ENCODE measurements at places on chromosomes 2 and 18.
A peak's percentile ranks its signal among the peaks of the same experiment; 100 is the strongest.

GRCh38 chr2:232838406-232838874 is 31.6 kb upstream of the SNORC start:
- no peak for DNase-seq

DNA sequence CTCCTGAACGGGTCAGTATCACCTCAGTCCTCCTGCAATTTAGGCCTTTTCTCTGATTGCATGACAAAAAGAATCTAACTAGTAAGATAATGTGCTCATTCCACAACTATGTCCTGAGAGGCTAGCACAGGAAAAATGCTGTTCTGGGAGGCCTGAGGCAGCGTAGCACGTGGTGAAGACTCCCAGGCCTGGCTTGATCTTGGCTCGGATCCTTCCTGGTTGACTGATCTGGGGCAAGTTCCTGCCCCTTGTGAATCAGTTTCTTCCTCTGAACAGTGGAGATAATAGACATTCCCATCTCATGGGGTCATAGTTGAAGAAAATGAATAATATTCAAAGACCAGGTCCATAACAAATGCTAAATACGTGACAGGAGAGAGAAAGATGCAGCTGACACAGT is 12.3 kb downstream of the FBLN7 start:
- DNase-seq: no peak

GRCh38 chr18:48721312-48721711 is 182.5 kb downstream of the CTIF start:
- DNase-seq: no peak

DNA sequence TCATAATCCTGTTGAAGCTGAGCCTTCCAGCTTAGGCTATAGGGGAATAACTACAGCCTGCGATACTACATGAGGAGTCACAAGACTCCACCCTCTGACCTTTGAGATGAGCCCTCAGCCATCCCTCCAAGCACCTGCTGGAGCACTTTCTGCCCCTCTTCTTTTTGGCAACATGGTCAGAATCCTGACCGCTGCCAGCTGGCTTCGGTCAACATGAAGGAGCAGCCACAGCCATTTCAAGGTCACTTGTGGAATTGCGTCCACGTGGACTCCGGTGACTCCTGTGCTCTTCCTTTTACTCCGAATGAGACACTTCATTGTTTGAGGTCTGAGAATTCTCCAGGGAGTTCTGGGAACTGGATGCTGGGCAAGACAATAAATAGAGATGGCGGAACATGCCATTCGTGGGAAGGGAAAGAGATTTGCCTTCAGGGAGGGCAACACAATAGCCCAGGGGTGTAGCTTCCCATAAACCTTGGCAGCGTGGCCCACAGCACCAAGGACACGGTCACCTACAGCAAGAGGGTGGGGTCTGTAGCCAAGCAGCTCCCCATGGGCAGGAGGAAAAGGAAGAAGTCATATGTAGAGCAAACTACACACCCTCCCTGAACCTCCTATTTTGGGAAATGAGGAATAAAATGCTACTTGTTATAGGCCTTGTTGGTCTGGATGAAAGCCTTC is 73.3 kb upstream of the PPP1CB start:
- DNase-seq: no peak

DNA sequence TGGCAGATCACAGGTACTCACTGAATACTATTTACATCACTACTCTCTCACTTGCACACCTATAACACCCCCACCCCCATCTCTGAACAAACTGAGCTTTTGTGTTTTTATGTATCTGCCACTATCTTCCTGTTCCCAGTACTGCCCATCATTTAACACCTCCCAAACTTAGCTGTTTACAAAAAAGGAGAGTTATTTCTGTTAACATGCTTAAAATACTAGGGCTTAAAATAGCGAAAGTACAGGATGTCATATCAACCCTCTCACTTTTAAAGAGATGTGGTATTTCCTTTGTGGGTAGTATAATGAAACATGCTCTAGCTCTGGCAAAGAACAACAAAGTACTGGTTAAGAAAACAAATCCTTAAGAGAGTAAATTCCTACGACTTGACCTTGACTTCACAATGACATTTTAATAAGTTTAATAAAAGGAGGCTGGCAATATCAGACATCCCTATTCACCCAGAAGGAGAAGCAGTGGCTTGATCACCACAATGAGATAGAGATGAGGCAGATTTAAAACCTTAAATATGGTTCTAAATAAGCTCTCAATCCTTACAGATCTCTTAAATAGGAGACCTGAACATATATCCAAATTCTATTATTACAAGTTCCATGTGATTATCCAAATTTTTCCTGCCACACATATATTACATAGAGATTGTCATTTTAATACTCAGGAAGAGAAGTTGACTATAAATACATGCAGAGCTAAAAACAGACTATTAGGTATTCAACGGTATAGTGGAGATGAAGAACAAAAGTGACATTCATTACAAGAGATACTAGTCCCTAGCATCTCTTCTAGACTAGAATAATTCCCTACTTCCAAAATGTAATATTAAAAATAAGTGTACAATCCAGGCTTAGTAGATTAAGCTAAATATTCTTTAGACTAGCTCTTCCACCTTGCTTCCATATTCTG is 36.9 kb downstream of the TRAK2 start:
- no peak for DNase-seq

DNA sequence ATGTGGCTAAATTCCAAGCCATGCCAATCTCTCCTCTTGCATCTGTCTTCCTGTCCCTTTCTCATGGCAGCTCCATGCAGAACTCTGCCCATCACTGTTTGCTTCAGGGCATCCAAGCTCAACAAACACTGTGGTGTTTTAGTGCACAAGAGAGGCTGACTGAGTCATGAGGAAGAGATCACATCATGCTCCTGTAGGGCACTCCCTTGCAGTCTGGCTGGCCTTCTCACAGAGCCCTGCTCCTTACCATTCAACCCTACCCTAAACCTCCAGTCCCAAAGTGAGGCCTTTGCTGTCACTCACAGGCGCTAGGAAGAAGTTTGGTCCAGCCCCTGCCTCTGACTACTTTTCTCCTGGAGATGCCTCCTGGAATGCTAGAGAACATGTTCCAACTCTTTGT is 194.0 kb downstream of the LRATD1 start:
- DNase-seq: no peak

DNA sequence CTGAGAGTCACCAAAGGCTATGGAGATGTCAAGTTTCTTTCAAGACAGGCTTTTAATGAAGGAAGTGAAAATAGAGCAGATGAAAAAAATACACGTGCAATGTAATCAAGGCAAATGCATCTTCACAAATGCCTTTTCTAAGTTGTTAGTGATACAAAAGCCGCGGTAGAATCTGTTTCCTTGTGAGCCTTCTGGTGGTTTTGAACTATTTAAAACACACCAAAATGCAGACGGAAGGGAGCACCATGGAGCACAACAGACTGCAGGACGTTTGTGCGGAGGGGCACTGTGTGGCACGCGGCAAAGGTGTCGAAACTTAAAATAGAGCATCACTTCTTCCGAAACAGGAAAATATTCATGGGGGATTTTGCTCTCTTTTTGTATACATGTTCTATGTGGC is 65.0 kb upstream of the BOD1L2 start:
- DNase-seq: no peak

DNA sequence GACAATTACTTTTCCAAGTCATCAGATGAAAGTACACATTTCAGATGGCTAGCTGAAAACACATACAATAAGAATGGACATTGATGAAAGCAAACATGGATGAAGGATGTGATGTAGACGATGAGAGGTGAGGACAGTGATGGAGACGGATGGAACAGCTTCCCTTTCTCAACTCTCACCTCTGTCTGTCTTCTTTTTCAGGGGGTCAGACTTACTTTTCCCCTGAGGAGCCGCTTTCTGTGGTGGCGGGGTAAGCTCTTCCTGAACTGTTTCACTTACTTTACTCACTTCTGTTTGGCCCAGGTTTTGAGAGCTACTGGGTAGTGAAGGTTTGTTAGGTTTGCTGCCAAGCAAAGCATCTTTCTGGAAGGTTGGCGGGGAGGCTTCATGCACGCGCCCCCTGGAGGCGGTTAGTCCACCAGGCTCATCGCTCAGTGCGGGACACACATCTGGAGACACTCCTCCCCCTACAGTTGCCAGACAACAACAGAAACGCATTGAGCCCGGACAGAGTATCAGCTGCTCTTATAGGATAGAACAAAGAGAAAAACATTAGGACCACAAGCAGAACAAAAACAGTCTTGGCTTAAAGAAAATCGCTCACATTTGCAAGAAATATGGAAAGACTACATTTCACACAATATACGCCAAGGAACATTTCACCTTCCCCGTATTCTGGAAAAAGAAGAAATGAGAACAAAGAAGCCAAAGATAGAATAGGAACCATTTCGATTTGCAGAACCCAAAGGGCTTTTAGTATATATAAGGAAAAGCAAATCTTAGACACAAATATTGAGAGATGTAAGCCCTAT is 90.5 kb downstream of the MYOM1 start:
- peak; percentile 87 for DNase-seq

GRCh38 chr2:101597347-101597944 is 100.1 kb upstream of the MAP4K4 start:
- DNase-seq: no peak

DNA sequence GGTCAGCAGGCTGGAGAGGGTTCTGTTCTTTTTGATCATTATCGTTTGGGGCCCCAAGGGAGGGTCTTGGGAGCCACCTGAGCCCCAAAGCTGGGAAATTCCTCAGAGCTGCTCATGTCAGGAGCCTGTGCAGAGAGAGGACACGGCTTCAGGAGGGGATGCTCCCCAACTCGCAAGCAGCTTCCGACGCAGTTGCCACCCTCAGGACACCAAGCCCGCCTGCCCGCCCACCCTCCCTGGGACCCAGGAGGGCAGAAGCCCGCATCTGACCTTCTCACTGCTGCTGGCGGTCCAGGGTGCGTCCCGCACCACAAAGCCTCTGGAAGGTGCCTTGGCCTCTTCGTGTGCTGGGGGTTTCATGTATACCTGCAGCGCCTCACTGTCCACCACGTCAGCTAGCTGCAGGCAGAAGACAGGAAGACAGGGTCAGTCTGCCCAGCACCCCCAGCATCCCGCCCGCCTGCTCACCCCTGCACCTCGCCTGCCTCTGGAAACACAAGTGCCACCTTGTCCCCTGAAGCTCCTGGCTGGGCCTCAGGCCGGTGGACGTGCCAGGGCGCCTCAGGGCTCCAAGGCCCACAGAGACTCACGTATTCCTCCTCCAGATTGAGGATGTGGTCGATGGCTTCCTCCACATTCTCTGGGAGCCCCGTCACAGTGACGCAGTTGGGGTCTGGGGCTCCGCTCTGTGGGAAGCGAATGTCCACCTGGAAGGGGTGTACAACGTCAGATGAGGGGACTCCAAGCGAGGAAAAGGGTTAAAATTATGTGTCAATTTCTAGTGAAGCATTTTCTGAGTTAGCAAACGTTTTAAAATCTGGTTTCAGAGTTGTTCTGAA is 41.3 kb downstream of the ANO7 start:
- DNase-seq: no peak

- no peak for DNase-seq
Observed at GRCh38 chr2:168293766-168294165, 46.4 kb upstream of the STK39 start.

GRCh38 chr2:183010112-183010511 is 28.1 kb downstream of the NCKAP1 start:
- DNase-seq: no peak

DNA sequence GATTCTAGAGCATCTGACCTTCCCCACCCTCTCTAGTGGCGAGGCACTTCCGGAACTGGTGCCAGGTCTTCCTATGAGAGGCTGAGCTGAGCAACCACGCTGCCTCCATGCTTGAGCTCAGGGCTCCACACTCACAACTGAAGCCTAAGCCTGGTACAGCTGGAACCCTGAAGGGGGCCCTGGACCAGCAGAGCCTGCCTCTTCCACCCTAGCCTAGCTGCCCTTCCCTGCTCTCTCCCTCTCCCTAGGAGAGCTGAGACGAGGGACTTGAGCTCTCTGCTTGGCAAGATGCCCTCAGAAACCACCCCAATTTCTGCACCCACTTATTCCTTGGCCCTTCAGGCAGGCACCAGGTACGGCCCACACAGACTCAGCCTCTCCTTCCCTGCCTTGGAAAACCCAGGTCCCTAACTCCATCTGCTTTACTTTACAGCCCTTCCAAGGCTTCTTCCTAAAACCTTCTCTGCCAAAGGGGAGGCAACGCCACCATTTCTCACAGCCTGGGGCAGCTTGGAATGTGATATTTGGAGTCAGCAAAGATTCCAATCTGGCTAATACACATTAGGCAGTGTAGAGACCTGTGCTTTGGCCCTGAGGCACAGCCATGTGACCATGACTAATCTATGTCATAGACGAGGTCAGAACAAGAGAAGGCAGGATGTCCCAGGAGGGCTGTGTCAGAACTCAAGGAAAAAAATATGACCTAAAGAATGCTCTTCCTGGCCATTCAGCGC is 18.8 kb downstream of the COX7A2L start:
- DNase-seq: no peak

- DNase-seq: no peak
Observed at GRCh38 chr18:904218-905090, at the start of gene ADCYAP1. TSS of gene ADCYAP1 (plus strand) at chr18:904871. CDS start at chr18:905387, 516 bp downstream.

DNA sequence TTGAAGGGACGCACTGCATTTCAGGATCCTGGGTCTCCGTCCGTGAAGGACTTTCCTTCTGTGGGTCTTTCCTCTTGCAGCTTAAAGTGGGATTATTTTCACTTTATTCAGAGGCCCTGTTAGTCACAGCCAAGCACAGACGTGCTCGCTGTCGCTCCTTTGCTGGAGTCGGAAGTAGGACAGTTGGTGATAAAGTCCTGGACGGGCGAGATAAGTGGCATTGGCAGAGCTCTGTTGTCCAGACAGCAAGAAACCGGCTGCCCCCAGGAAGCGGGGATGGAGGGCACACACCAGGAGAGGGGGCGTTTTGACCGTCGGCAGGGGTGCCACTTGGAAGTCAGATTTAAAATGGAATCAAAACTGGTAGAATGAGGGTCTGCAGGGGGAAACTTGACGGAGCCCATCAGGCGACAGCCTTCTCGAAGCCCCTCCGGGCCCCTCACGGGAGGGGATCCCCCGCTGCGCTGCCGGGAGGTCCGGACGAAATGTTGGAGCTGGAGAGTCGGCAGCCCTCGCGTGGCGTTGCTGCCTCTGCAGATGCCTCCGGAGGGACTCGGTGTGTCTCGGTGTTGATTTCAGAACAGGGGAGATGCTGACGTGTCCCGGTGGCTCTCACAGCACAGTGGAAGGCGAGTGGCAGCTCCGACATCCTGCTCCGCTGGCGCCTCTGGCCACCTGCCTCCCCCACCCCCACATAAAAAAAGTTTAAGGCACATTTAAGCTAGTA is 124.2 kb downstream of the NFATC1 start:
- no peak for DNase-seq

DNA sequence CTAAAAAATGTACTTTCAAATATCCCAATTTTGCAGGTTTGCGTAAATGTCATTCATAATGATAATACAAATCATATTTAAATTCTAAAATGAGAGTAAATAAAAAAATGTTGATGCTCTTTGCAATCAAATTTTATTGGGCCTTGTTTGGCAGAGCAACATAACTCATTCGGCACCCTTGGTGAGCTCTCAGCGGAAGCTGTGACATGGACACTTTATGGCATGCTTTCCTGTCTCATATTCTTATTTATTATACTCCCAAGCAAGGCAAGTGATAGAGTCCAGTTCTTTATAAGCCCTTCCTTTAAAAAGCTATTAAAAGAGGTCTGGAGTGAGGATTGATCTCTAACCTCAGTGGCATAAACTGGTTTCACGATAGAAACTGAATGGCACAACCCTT is 1493.2 kb upstream of the NXPH2 start:
- no peak for DNase-seq

GRCh38 chr2:66478731-66479316 is 43.9 kb downstream of the MEIS1 start:
- DNase-seq: no peak

All from putamen (tissue), 1 donor.